ENCODE measurements at places on chromosomes 11 and 22.

GRCh38 chr11:94130298-94131046 lies 1.8 kb downstream of the PANX1 start:
- no peak for DNase-seq

DNA sequence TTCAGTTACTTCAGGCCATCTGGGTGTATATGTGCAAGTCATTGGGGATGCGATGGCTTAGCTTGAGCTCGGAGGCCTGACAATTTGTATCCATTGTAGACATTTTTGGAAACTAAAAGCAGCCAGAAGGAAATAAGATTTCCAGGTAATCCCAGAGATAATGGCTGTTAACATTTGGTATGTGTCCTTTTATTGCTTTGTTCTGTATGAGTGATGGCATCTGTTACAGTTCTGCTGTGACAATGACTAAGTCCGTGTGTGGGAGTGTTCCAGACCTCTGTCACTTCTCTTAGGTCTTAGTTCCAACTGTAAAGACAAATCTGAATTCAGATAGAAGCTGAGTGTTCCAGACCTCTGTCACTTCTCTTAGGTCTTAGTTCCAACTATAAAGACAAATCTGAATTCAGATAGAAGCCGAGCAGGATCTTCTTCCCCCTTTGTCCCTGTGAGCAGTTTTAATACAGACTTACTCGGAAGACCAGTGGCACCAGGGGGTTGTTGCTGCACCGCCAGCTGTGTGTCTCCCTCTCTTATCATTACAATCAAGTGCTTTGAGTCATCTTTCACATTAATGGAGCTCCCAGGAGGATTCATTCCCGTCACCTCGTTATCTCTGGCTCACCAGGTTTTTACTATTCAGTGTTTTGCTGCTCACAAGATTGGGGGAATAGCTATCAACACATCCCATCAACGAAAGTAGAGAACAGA lies 190.9 kb upstream of the SORL1-AS1 start:
- peak; percentile 79 for DNase-seq

- DNase-seq: no peak
These were observed 719.6 kb downstream of the BRD1 start for GRCh38 chr22:49107961-49108530.

- no peak for DNase-seq
These were observed 31.6 kb downstream of the RBX1 start for GRCh38 chr22:40982482-40983385.

DNA sequence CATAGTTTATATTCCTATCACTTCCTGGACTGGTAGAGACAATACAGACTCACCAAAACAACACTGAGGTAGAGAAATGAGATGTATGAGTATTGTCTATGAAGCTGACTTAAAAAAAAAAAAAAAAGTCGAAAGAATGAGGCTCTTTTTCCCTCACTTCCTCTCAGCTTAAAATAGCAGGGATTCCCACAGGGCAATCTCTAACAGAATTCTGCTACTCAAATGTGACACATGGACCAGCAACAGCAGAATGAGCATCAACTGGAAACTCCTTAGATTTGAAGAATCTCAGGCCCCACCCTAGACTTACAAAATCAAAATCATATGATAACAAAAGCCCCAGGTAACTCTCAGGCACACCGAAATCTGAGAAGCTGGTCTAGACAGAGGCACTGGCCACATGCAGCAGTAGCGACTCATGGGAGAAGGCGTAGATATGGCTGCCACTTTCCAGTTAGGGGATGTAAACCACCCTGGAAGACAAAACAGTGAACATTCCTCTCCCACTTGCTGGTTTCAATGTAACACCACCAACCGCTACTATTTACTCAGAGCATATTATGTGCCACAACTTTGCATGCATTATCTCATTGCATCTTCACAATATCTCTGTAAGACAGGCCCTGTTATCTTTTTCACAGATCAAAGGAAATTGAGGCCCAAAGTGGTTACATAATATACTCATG lies 128.0 kb downstream of the RBFOX2 start:
- peak; percentile 81 for DNase-seq

All from islet precursor cell (in vitro differentiated cells).